ENCODE measurements at places on chromosomes 6 and 20.

DNA sequence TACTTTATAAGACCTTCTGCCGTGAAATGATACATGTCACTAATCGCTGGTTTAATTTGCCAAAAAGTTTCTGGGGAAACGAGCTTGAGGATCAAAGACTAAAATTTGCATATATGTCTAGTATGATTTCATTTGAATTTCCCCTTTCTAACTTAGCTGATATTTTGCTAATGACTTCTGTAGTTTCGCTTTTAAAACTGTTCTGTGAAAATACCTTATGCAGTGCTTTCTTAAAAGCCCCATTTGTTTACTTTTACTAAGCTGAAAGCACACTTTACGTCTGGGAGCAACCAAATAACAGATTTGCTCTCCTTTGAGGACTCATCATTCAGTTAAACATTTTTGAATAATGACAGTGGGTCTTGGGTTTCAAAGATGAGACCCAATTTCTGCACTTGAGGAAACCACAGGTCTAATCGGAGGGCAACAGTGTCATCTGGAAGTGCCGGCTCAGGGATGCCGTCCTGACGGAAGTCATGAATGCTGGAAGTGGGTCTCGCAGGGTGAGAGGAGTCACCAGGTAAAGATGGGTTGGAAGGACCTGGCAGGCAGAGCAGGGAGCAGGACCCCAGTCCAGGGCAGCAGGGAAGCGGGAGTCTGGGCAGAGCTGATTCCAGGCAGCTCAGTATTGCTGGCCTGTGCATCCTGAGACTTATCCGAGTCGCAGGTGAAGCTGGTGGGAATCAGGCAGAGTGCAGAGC is 33.2 kb downstream of the PLEKHG1 start:
- DNase-seq, result no peak

GRCh38 chr6:89368999-89369398 is 16.5 kb upstream of the UBE2J1 start:
- no peak for DNase-seq

DNA sequence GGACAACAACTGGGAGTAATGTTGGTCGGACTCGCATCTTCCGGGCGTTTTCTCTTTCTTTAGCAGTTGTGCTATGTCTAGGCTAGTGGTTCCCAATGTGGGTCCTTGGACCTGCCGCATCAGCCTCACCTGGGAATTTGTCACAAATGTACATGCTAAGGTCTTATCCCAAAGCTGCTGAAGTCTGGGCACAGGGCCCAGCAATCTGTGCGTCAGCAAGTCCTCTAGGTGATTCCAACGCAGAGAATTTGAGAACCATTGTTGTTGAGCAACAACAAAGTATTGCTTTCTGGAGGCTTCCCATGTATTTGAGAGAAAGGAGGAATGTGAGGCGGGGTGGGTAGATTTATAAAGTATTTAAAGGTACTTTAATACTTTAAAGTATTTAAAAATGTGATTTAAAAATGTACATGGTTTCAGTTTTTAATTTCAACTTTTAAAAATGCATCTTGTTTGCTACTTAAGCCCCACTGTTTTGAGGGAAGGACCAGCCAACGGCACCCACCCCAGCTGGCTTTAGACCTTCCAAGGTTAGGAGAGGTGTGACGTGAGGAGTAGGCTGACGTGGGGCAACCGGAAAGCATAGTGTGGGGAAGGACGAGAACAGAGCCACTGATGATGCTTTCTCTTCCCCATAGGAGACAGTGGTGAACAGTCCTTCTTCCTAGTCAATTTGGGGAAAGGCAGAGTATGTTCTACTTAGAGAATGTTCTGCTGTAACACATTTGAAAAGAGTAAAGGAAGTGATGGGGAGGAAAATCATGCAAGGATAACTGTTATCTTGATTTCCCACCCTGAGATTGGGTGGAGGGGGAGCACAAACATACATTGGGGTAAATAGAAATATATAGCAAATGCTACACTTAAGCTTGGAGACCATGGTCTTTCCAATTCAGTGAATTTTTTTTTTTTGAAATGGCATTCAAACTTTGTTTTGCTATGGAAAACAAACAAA is 4.3 kb downstream of the UST start:
- no peak for DNase-seq

- DNase-seq, result no peak
Measured at GRCh38 chr6:90369024-90369519, 72.4 kb upstream of the BACH2 start.

GRCh38 chr6:17042422-17043147 is 59.3 kb upstream of the STMND1 start:
- no peak for DNase-seq

GRCh38 chr6:62615366-62616015 is 329.5 kb upstream of the KHDRBS2 start:
- DNase-seq, result no peak

DNA sequence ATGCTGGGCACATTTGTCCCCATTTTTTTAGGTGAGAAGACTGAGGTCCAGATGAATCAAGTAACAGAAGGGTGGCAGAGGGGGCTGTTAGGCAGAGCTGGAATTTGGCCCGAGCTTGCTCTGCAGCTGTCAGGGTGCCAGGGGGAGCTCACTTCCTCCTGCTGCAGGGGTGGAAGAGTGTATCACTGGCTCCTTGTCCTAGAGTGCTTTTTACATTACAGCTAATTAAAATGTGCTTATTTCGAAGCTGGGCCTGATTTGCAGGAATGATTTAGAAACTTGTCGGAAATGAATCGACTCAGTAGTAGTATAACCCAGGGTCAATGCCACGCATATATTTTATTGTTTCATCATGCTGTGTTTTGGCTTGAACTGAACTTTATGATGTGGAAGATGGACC is 11.1 kb downstream of the TOX2 start:
- DNase-seq, result no peak

DNA sequence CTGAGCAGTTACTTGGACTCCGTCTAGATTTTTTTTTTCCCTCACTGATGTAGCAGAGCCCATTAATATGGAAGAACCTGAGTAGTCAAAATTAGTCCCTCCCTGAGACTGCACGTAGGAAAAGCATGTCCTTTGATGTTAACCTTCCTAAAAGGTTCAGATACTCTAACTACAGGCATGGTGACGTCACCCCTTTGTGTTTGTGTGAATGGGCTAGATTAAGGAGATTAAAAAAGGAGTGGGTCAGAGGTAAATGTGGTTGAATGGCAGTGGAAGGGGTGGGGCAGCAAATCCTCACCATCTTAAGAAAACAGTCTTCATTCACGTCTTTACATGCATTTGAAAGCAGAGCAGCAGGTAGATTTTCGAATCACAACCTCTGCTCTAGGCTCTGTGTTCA is 521.1 kb downstream of the TFAP2B start:
- DNase-seq, result no peak

DNA sequence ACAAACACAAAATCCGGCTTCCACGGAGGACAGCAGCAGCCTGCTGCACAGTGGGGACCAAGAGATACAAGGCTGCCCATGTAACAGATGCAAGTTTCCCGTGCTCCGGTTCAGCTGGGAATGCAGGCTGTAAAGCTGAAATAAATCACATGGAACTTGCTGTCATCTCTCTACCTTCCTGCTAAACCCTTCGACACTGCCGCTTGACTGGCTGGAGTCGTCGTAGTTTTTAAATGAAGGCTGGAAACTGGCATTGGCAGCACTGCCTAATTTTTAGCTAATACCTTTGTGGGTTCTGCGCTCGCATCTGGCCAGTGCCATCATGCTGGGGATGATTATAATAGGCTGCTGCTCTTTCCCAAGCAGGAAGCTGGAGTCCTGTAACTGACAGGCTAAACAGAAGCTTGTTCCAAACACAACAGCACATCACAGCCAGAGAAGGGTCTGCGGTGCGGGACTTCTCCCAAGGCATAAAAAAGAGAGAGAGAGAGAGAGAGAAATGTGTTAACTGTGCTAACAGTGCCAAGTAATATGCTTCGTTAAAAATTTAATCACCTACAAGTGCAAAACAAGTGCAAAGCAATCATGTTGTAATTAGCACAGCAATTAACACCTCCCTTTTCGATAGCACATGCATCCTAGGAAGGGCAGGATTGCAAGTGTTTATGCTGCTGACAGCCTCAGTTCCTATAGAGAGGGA is 146.1 kb downstream of the TFAP2A start:
- no peak for DNase-seq

- DNase-seq, result no peak
Measured at GRCh38 chr20:57216669-57217068, 49.8 kb downstream of the BMP7 start.

DNA sequence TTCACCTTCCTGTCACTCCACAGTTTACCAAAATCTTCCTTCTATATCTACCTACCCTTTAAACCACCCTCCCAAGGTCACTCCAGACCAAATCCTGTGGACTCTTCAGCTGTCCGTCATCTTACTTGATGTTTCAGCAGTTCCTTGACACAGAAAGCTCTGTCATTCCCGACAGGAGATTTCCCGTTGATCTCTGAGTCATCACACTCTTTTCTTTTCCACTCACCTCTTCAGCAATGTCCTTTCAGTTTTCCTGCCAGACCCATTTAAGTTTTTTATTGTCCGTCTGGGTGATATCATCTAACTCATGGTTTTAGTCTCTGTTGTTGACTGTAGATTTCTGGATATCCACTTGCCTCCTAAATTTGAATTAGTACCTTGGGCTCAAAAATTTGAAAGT is 69.9 kb upstream of the SCGN start:
- DNase-seq, result no peak

DNA sequence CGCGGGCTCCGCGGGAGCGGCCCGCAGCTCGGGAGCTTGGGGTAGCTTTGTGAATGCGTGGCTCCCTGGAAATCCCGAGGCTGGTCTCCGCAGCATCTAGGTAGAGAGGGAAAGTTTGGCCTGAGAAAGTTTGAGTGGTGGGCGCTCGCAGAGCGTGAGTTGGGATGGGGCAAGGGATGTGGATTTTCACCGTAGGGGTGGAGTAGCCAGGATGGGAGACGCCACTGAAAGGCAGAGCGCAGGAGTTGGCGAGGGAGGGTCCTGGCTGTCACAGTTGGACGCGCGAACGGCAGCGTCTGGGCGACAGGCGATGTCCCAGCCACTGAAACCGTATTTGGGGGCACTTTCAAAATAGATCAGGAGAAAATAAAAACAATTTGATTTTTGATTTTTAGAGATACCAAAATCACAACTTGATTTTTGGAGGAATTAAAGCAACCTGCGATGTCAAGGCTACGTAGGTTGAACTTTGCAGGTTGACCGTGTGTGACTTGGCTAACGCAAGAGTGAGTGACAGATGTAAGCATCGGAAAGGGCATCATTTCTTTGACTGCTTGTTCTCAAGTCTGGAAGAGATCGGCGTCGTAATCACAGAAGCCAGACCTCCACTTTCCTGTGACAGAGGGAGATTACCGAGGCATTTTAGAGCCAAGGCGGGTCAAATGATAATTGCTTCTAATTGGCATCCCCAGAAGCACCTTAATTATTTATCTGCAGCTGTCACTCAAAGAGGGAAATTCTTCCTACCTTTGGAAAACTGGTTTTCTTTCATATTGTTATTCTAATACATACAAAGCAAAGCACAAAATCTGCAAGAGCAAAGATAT is 646 bp downstream of the HEY2 start:
- DNase-seq, result no peak

- DNase-seq, result no peak
Measured at GRCh38 chr20:13221313-13221672, 219 bp downstream of the ISM1 start.

DNA sequence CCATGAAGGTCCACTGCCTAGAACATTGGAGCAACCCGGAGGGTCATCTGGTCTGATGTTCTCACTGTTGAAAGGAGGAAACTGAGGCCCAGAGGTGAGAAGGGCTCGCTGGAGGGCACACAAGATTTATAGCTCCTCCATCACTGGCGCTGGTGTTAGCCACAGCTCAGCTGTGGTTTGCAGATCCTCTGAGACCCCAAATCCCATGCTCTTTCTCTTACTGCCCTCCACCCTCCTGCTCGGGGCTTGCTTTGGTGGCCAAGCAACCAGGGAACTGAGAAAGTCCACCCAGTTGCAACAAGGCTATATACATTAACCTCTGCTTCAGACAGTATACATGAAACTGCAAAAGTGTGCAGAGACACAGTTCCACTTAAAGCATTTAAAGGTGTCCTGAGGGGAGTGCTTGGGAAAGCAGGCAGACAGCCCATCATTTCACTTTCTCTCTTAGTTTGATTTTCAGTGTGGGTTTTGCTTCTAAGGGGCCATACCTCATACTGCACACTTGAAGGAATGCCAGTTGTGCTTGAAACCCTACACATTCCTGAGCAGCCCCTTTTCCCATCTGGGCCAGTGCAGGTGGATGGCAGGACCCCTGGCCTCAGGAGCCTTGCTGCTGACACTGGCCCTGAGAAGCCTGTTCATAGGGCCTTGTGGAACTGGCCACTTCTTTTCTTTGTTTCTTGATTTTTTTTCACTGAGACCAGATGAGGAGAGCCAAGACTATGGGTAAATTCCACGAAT is 347.6 kb downstream of the CDC5L start:
- DNase-seq, result no peak

DNA sequence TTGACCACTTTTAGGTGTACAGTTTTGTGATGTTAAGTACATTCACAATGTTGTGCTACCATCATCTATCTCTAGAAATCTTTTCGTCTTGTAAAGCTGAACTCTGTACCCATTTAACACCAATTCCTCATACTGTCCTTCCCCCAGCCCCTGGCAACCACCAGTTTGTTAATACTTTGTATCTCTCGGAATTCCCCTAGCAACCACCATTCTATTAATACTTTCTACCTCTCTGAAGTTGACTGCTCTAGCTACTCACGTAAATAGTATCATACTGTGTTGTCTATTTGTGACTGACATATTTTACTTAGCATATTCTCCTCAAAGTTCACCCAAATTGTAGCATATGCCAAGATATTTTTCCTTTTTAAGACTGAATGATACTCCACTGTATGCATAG is 82.3 kb upstream of the CLDN20 start:
- no peak for DNase-seq

DNA sequence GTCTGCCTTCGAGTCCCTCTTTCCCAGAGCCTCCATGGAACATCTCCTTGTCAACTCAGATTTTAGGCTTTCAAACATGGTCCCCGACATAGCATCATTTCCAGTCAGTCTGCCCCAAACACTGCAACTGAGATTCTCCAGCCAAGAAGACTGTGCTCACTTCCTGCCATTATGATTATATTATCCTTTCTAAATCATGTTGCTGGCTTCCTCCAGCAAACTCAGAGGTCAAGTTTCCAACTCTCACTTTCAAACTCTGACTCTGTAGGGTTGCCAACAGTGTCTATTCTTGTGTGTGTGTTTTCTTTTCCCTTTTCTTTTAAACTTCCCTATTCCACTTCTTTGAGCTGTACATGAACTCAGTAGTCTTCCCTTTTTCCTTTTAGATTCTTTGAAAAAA is 61.2 kb upstream of the TRAF3IP2 start:
- no peak for DNase-seq

DNA sequence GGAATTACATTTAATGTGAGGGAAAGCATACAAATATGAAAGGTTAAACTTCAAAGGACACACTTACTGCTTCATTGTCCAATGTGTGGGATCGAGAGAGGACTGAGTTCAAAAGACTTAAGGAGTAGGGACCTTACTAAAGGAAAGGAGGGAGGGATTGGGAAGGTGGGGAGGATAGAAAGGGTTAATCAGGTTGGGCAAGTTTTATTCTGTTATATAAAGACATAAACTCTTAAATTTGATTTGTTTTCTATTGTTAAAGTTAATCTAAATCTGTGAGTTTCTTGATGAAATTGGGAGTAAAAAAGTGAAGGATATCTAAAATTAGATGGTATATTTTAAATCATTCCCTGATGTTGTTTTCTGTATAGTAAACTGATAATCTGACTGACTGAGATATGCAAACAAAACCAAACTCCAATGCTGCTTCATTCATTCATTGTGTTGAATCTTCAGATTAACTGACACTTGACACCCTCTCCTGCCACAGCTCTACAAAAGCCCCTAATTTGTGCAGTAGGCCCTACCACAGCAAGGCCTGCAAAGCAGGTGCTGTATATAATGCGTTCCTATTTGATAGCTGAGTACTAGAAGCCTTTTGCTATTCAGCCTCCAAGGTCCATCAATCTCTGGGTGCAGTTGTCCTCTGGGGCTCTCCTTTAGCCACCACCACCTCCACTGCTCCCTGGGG is 1.3 kb upstream of the UBE2J1 start:
- peak; percentile 36 for DNase-seq

Data from NCI-H2081 treated with DMSO at 0.1 percent for 48 hours (cell line).